GM03348 (cell line): ENCODE measurements at places on chromosomes 16 and 17.

GRCh38 chr17:41315204-41315794 is at the start of gene KRTAP17-1:
Gene KRTAP17-1, minus strand, starts transcription at chr17:41315710. Its CDS starts 60 bp downstream, at chr17:41315650.
- DNase-seq: no peak

GRCh38 chr16:68404736-68405345 is 43.5 kb downstream of the SMPD3 start:
- DNase-seq: no peak

DNA sequence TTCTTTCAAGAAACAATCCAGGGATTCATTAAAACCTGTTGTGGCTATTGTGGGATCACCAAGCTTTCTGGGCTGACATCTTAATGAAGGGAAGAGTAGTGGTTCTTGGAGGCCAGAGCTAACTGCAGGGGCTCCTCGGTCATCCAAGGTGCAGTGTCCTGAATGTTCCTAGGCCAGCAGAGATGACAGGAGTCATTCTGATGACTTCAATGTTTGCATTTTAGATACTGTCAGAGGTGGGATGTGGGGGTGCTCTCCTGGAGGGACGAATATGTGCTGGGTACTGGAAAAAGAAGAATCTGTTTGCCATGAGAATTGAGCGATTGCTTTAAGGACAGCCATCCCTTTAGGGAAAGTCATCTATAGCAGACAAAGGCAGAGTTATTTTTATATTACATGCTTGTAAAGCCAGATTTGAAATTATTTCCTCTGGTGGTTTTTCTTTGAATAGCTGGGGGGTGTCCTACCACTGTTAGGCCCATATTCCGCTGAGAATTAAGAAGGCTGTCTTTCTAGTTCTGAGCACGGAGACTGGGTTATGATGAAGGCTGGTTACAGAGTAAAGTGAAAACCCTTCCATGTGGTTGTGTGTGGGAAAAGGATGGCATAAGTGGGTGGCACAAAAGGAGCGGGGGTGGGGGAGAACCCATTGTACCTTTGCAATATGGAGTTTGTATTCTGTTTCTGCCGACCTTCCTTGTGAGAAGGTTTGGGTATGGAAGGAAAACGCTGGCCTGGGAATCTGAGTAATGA is 7.4 kb downstream of the HLF start:
- no peak for DNase-seq

- DNase-seq: no peak
These were observed 160.9 kb upstream of the TOX3 start for GRCh38 chr16:52707676-52708337.

DNA sequence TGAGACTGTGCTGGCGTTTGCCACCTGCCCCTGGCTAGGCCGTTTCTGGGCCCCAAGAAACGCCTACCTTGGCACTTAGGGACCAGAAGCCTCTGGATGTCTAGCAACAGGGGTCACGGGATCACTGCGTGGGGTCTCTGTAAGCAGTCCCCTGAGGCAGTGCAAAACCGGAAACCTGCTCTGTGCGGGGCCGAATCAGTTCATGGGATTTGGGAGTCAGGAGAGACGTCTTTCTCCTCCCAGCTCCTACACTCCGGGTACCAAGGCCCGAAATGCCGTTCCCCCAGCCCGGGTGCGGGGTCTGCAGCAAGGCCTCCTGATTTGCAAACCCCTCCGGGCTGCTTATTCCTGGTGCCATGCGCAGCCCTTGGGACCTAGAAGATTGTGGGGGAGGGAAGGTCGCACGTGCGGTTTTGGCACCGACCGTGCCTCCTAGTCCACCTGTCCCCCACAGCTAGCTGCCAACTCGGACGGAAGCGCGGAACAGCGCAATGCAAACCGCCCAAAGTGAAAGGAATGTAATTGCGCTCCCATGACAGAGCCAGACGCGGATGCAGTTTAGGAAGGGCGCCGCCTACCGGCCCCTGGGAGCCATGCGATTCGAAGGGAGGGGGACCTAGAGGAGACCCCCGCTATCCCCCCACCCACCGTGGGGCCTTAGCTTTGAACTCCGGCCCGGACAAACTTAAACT is 6.5 kb downstream of the IRX5 start:
- DNase-seq: peak; percentile 86

DNA sequence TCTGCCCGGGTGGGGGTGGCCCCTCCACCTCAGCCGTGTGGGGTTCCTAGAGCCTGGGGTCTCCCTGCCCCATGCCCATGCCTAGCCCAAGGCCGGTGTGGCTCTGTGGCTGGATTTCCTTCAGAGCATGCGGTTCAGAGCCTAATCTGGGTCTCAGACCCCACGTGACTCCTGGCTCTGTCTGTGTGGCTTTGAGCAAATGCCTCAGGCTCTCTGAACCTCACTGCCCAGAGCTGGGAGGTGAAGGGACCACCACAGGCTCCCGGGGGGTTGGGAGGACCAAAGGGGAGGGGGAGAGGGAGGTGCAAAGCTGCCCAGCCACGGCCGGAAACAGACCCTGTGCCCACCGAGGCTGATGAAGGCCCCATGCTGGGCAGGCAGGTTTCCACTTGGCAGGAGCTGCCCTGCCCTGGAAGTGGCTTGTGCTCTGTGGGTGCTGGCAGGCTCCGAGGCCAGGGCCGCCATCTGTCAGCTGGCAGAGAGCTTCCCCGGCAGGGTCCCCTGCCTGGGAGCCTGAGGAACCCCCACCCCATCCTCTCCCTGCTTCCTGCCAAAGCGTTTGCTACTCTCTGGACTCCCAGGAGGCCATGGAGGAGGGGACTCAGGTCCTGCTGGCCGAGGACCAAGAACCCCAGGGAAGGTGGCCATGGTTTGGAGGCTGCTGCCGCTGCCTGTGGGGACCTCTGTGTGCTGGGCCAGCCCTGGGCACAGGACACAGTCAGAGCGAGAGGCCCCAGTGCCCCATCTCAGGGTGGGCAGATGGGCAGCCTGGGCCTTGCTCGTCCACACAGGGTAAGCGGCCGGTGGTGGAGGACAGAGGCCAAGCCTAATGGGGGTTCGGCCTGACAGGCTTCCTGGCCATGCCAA is 4.0 kb downstream of the CDH15 start:
- DNase-seq: no peak

DNA sequence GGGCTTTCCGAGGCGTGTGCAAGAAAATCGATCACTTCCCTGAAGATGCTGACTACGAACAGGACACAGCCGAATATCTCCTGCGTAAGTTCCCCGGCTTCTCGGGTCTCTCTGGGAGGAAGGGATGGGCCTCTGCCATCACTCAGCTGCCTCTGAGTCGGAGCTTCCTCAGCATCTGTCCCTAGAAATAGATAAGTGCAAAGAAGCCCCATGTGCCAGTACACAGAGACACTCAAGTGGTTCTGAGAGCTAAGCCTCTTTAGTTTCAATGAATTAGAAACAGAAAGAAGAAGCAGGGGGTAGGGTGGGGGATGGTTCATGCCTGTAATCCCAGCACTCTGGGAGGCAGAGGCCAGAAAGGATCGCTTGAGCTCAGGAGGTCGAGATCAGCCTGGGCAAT is 90.6 kb downstream of the CACNG3 start:
- no peak for DNase-seq

DNA sequence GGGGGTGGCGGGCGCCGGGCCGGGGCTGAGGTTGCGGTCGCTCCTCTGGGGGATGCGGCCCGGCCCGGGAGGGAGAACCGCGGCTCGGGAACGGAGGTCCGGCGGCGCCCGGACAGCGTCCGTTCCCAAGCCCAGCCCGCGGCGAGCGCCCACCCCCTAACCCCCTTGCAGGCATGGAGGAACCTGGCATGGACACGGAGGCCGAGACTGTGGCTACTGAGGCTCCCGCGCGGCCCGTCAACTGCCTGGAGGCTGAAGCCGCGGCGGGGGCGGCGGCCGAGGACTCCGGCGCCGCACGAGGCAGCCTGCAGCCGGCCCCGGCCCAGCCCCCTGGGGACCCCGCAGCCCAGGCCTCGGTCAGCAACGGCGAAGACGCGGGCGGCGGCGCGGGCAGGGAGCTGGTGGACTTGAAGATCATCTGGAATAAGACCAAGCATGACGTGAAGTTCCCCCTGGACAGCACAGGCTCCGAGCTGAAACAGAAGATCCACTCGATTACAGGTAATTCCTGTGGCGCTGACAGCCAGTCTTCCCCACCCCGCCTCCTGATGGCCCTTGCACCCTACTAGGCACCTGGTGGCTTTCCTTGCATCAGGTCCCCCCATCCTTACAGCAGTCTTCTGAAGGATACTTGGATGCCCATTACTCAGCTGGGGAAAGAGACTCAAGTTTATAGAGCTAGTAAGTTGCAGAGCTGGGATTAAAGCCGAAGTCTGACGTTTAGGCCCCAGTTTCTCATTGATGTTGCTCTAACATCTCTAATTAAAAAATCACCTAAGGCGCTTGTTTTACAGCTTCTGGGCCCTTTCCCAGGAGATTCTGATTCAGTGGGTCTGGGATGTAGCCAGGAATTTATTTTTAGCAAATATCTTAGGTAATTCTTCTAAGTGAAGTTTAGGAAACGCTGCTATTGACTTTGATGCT is 514 bp downstream of the UBFD1 start:
- DNase-seq: peak; percentile 14

DNA sequence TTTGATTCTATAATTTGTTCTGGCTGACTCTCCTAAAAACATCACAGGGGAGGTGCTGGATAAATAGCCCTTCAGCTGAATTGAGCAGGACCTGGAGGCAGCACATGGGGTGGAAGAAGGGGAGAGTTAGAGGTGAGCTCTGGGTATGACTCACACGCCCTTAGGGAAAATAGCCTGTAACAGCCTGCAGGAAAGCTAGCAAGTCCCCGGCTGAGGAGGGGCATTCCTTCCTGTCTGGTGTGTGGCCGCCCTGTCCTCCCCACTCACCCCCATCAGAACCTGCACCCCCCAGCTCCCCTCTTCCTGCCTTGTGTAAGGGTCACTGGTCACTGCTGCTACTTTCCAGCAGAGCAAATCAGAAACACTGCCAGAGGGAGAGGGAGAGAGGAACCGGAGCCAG is 187.4 kb downstream of the C16orf95 start:
- no peak for DNase-seq
